ENCODE measurements at places on chromosomes 3 and 15.

DNA sequence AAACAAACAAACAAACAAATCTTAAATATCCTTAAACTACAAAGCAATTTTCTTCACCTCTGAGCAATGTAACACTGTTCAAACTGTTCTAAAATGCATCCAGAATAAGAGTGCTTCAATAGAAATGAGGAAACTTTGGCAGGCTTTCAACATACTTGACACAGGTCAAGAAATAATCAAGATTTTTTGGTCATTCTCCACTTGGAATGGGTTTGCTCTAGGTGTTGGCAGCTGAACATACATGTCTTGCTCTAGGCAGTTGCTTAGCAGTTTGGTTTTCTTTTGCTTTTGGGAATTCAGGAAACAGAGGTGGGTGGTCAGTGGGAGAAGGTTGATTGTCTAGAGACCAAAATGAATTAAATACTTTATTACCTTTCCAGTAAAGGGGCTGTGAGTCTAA, 1.4 kb upstream of the LRRC3B start:
- no peak for DNase-seq

- no peak for DNase-seq
Measured at GRCh38 chr15:93066224-93066681, 22.8 kb downstream of the RGMA start.

DNA sequence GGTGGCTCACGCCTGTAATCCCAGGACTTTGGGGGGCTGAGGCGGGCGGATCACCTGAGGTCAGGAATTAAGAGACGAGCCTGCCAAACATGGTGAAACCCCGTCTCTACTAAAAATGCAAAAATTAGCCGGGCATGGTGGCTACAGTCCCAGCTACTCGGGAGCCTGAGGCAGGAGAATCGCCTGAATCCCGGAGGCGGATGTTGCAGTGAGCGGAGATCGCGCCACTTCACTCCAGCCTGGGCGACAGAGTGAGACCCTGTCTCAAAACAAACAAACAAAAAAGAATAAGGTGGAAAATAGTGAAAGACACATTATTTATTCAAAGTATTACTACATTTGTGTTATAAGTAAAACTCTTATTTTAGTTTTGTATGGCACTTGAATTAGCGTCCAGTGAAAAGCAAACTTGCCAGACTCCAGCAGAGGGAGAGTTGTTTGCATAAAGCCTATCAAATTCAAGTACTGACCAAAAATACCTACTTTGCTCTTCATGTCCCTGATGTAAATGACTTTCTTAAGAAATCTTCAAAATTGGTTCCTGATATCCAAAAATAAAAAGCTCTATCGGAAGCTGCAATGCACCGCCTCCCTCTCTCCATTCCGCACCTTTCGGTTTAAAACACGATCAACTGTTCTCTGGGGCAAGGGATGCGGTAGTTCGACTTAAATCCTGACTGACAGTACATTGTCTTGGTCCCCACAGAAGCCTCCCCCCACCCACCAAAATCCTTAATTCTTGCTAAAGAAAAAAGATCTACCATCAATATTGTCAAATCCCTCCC, 1.2 kb downstream of the TRPM7 start:
- no peak for DNase-seq

- no peak for DNase-seq
Measured at GRCh38 chr15:69693059-69693458, 240.4 kb downstream of the RPLP1 start.

DNA sequence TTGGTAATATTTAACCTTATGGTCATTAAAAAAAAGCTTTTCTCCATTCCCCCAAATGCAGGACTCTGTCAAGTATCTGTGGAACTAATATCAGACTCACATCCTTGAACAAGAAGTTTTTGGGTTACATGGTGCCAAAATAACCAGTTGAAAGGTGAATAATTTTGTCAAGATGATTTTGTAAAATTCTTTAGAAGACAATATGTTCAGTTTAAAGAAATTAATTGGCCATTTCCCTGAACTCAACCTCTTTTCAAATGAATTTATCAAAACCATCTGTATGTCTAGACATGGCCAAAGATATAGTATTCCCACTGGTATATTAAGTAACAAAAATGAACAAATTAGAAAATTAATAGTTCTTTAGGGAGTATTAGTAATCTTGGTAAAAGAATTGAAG, 280.5 kb downstream of the MBNL1 start:
- no peak for DNase-seq

GRCh38 chr3:13073326-13074005, at the start of gene IQSEC1:
Gene IQSEC1 (minus strand): TSS chr3:13073429. CDS start chr3:13073014, 415 bp downstream.
- DNase-seq, result peak; percentile 86

GRCh38 chr3:190188197-190188596, 67.5 kb upstream of the P3H2 start:
- no peak for DNase-seq

- no peak for DNase-seq
Measured at GRCh38 chr15:35522061-35522460, 23.9 kb downstream of the DPH6 start.

DNA sequence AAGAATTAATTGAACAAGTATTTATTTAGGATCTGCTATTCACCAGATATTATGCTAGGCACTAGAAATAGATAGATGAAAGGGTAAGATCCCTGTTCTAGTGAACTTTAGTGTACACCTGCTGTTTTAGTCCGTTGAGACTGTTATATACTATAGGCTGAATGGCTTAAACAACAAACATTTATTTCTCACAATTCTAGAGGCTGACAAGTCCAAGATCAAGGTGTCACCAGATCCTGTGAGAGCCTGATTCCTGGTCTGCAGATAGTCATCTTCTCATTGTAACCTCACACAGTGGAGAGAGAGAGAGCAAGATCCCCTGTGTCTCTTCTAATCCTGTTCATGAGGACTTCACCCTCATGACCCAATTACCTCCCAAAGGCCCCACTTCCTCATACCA, 281.4 kb upstream of the KCNH8 start:
- DNase-seq, result no peak

- no peak for DNase-seq
Measured at GRCh38 chr3:155572085-155572484, 172.8 kb downstream of the PLCH1 start.

GRCh38 chr3:47664519-47664918, 85.9 kb upstream of the CSPG5 start:
- peak; percentile 6 for DNase-seq

- DNase-seq, result no peak
Measured at GRCh38 chr3:179150610-179151009, 2.5 kb downstream of the PIK3CA start.

DNA sequence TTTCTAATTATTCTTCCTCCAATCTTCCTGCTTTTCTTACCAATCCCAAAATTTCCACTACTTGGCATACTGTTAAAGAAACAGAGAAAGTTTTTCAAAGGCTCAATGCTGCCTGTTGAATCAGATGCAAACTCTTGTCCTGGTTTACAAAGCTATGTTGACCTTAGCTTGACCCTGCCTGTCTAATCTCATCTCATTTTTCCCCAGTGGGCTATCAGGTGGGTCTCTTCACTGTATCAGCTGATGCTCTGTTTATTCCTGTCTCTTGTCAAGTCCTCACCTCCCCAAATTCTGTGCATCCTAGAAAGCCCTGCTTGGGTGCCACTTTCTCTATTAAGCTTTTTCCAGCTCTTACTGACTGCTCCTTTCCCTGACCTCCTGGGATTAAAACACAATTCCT, 18.2 kb downstream of the NFKBIZ start:
- DNase-seq, result no peak

- no peak for DNase-seq
Measured at GRCh38 chr3:30527720-30528119, 78.7 kb upstream of the TGFBR2 start.

- no peak for DNase-seq
Measured at GRCh38 chr3:117106396-117106795, 396.8 kb downstream of the TUSC7 start.

- no peak for DNase-seq
Measured at GRCh38 chr3:46058981-46059380, 31.7 kb upstream of the XCR1 start.

DNA sequence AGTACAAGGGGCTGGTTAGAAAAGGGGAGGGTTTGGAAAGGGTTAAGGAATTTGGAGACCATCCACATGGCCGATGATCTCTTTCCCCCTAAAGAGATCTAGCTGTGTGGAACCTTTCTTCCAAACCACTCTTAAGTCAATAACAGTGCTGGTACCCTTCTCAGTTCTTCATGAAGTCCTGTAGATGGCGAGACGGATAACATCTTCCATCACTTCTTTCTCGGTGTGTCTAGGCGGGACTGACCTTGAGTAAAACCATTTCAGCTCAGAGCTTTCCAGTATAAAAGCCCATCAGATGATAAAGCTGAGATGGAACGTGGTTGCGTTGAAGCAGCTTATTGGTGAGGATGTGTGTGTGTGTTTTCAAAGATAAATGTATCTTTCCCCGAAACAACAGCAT, 151.5 kb upstream of the BHLHE40 start:
- DNase-seq, result no peak

DNA sequence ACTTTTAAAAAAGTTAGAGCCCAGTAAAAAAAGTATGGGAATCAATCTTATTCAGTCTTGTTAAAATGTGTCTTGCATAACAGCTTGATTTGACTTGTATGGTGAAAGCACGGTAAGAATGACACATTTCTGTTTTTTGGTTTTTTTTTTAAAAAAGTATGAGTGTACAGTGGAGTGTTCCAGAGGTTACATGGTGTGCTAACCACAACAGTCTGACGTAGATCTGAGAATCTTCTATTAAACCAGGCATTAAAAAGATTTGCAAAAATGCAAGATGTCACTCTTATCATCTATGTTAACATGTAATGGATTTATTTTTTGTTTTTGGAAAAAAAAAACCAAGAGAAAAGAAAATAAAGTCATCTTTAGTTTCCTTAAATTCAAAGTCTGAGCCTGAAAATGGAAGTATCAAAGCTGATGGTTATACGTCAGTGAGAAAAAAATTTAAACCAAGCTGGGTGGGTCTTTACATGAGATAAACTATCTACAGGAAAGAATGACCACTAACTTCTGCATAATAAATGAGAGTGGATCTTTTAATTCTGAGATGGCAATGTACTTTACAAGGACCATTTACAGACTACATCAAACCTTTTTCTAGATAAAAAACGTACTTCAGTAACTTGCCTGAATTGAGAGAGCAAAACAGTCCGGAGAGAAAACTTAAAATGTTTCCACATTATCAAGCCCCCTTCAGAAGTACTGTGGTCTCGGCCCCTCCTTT, 1.6 kb downstream of the GABPB1 start:
- no peak for DNase-seq

DNA sequence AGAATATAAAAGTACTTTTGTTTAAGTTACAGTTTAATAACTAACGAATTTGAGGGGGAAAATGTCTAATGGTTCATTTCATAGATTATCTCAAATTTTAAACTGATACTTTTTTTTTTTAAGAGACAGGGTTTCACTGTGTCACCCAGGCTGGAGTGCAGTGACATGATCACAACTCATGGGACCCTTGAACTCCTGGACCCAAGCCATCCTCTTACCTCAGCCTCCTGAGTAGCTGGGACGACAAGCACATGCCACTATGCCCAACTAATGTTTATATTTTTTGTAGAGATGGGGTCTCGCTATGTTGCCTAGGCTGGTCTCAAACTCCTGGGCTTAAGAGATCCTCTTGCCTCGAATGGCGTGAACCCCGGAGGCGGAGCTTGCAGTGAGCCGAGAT, 16.5 kb downstream of the LRRC58 start:
- no peak for DNase-seq

DNA sequence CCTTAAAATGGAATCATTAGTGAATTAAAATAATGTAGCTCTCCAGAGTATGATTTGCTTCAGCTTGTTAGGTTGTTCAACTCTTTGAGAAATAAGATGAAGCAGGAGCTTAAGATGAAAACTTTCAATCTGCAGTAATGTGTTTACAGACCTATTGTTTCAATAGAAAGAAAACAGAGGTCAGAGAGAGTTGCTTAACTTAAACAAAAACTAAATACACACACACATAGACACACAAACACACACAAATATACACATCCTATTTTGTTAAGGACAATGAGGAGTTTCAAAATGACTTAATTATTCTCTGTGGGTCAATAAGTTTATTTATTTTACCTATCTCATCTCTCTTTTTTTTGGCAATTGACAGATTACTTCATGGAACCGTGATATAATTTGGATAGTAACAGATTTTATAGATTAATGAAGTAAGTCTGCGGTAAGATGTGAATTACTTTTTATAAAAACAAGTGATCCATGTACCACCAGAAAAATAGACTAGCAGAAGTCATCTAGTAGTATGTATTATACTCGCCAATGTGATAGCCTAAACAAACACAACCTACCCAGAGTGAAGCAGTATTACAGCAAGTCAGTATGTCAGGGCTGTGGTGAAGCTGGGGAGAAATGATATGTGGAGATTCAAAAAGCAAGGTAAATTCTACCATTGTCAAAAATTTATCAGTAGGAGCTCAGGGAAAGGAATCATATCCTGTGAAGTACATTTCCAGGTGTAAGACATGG, 76.7 kb upstream of the DCBLD2 start:
- DNase-seq, result no peak

DNA sequence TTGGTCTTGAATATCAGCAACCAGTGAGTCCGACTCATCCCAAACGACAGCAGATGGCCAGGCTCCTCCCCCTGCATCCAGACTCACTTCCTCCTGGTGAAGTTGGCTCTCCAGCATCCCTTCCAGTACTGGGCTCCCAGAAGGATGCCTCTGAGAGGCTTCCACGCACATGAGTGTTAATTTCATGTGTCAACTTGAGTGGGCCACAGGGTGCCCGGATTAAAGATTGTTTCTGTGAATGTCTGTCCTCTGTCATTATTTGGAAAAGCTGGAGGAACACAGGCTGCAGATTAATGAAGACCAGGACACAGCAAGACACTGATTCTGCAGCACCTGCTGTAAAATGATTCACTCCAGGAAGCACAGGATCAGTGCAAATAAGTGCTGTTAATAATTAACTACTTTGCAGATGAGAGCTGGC, 99.8 kb downstream of the ATP10A start:
- no peak for DNase-seq

DNA sequence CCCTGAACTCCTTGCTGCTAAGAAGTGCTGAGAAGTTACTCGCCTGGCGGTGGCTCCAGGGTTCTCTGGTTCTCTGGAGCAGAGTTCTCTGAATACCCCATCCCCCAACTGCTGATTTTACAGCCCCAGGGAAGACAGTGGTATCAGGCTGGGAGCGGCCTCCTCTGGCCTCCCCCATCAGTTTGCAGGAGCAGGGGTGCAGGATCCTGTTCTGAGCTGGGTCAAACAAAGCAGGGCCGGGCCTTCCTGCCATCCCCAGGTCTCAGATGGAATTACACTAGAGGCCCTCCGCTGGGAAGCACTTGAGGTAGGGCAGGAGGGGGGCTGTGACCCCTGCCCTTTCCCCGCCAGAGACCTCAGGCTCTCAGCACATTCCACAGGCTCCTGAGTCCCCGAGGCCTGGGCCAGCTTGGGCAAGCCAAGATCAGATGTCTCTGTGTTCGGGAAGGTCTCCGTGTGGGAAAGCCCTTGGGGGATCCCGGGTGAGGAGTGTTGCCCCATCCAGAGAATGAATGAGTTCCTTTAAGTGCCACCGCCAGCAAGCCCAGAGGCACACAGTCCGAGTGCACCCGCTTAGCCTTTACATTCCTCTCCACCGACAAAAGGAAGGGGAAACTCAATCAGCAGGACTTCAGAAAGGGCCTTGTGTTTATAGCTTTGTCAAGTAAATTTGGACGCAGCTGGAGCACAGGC, 149.9 kb downstream of the LRRK1 start:
- no peak for DNase-seq

All from GM12891 (cell line).